ENCODE measurements at places on chromosomes 16 and 17.

- DNase-seq, result no peak
These were observed 949.7 kb upstream of the EEF2KMT start for GRCh38 chr16:6047325-6047724.

DNA sequence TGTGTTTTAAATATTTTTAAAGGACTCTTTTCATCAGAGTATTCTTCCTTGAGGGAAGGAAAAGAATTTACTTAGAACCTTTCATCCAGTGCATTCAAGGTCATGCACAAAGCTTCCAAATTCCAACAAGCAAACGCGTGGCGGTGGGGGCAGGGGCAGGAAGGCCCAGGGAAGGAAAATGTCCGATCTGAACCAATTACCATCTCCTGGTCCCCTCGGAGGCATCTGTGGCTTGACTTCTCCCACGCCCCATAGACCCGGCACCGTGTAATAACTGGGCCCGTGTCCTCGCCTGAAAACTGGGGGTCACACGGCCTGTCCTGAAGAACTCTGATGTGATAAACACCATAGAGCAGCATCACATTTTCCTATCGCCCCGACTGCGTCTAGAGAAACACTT is 18.3 kb downstream of the MEAK7 start:
- DNase-seq, result no peak

DNA sequence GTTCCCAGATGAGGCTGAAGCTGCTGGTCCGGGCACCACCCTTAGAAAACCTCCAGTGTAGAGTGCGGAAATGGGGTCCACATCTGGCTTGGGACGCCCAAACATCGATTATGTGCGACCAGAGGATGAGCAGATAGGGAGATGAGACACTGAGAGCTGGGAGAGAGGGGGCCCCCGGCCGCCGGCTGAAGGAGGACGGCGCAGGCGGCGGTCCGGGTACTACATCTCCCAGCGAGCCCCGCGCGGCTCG is 182 bp upstream of the SPECC1 start:
- no peak for DNase-seq

DNA sequence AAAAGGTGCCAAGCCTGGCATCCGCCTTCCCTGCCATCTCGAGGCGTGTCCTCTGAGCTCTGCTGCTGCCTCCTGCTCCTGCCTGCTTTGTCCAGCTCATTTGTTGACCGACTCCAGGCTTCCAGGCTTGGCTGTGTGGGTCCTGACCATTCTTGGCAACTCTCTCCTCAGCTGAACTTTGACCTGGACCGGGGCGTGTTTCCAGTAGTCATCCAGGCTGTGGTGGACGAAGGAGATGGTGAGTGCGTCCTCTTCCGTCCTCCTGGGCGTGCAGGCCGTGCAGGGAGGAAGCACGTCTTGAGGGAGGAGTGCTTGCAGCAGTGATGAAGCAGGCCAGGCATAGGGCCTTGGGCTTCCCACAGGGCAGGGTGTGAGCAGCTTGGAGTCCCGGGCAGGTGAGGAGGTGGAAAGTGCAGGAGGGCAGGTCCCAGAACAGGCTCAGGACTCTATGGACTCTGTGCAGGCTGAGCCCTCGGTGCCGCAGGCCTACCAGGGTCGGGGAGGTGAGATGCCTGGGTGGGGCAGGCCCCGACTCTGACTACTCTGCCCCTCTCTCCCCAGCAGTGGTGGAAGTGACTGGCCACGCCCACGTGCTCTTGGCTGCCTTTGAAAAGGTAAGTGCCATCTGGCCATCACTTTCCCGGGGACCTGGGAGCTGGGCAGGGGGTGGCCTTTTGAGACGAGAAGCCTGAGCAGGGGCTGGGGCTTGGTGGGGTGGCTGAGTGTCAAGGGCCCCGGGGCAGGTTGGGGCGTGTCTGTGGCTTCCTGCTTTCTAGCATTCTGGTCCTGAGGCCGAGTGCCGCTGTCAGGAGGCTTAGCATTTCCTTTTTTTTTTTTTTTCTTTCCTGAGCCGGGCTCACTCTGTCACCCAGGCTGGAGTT is 28.6 kb upstream of the NUDT16L1 start:
- DNase-seq, result peak; percentile 81

GRCh38 chr16:85556456-85557082 is 56.6 kb upstream of the GSE1 start:
- DNase-seq, result peak; percentile 83

DNA sequence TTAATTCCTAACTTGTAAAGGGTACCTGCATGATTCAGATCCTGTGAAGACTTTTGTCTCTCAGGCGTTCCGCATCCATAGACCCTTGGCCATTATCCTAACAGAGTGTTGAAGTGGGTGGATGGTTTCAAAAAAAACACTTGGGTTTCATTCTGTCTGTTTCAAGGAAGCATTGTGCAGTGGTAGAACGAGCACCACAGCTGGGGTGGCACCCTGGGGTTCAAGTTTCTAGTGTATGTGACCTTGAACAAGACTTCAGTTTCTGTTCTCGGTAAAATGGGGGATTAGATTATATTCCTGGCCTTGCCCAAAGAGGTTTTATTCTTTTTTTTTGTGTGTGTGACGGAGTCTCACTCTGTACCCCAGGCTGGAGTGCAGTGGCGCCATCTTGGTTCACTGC is 74.3 kb downstream of the MSI2 start:
- no peak for DNase-seq

DNA sequence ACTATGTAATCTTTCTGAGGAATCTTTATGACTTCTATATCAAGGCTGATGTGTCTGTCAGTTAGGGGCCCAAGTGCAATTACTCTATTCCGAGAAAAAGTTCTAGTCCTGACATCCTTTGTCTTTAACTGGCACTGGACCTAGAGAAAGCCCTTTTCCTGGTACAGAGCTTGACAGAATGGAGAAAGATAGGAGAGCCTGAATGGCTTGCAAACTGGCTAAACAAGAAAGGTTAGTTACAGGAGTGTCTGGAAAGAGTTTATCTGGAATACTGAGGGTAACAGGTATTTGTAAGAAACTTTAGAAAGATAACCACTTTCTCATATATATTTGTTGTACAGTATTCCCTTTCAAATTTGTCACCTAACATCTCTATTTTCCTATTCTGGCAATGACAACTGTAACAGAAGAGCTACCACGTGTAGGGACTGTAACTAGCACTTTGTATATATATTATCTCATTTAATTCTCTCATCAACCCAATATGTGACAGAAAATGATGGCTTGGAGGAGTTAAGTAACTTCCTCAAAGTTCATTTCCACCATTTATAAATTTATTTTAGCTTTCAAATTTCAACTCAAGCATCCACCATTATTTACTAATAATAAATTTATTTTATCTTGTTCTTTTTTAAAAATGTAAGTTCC is 97.4 kb upstream of the C17orf78 start:
- DNase-seq, result no peak

GRCh38 chr16:82384949-82385348 is 214.9 kb upstream of the MPHOSPH6 start:
- no peak for DNase-seq

GRCh38 chr17:82734987-82735866 is at the start of gene FN3K:
TSS of gene FN3K (plus strand) at chr17:82735615. CDS start at chr17:82735637, 22 bp downstream.
- DNase-seq, result peak; percentile 75

DNA sequence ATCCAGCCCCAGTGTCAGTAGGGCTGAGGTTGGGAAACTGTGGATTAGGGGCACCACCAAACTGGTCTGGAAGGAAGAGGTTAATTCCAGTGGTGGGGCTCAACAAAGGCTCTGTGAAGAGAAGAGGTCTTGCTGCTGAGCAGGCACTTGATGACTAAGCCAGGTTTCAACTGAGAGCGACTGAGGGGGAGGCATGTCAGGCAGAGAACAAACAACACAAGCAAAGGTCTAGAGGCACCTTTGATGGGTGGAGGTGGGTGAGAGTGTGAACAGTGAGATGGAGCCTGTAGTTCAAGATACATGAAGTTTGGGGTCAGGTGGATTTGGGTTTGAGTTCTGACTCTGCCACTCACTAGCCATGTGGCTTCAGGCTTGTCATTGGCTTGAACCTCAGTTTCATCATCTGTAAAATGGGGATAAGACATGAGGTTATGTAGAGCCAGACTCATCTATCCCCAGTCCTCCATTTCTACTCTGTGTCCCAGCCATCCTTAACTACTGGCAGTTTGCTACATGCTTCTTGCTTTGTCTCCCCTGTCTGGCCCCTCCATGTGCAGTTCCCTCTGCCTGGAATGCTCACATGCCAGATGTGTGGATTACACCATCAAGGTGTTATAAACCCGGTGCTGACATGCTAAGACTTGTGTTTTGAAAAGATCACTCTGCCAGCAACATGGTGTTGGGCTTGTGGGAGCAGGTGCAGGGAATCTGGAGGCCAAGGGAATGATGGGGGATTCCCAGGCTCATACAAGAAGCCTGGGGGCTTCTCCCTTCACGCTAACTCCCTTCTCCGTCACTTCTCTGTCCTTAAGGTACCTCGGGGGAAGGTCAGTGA is 3.0 kb upstream of the RMI2 start:
- DNase-seq, result no peak

- no peak for DNase-seq
These were observed 38.0 kb downstream of the HEATR3 start for GRCh38 chr16:50103764-50104163.

DNA sequence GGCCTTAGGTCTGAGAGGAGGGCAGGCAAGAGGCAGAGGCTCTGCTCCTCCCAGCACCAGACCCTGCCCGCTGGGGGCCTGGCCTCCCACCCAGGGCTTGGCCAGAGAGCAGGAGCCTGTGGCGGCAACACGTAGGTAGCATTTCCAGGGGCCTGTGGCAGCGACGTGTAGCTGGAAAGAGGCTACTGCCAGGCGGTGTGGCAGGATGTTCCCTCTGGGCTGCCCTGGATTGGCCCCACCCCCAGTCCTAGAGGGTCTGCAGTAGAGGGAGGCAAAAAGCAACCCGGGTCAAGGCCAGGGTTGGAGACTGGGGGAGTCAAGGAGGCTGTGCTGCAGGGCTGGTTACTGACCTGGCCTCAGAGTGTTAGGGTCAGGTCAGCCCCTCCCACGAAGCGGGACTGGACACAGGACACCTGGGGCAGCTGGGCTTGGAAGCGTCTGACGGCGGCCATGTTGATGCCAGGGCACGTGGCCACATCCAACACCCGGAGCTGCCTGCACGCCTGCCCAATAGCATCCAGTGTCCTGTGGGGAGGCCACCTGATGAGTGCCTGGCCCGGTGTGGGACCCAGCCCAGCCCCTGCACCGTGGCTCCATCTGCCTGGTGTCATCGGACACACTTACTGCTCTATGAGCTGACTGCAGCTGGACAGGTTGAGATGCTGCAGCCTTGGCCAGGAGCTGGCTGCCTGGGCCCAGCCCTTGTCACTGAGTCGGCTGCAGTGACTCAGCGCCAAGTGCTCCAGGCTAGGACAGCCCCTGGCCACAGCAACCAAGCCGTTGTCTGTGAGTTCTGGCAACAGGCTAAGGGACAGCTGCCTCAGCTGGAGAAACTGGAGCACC is 8.5 kb downstream of the ELMO3 start:
- DNase-seq, result no peak

DNA sequence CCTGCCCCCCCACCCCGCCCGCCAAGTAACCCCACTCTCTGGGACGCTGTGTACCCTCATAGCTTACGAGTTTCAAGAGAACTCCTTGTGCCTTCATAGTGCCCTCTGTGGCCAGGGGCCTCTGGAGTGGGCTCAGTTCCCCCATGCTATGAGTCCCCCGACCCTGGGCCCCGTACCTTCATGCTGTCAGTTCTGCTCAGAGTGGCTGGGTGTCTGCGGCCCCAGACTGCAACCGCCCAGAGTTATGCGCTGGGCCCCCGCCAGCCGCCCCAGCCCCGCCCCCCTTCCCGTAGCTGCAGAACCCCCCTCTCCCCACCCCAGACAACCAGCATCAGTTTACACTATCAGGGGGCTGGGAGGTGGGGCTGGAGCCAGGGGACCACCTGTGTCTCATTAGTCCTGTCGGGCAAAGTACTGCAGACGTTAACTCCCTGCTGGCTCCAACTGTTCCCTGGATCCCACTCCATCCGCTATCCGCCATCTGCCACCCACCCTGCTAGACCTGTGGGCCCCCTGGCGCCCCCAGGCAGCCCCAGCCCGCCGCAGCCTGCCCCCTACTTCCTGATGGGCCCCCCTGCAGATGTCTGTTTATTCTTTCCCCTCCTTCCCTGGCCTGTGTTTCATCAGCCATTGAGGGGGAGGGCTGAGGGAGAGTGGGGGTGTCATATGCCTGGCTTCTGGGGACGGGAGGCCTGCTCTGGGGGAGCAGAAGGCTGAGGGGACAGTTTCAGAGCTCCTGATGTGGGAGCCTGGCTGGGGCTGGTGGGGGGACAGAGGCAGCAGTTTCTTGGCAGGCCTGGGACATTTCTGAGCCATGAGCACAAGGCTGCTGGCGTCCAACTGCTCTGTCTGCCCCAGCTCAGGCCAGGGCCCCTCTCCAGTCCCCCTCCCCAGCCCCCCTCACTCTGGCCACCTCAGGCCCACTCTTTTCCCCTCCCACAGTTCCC is at the start of gene MFAP4:
Gene MFAP4 (minus strand): TSS at position 217 of the 947 bp plus-strand sequence. CDS start 35 bp downstream, at position 182.
- no peak for DNase-seq

DNA sequence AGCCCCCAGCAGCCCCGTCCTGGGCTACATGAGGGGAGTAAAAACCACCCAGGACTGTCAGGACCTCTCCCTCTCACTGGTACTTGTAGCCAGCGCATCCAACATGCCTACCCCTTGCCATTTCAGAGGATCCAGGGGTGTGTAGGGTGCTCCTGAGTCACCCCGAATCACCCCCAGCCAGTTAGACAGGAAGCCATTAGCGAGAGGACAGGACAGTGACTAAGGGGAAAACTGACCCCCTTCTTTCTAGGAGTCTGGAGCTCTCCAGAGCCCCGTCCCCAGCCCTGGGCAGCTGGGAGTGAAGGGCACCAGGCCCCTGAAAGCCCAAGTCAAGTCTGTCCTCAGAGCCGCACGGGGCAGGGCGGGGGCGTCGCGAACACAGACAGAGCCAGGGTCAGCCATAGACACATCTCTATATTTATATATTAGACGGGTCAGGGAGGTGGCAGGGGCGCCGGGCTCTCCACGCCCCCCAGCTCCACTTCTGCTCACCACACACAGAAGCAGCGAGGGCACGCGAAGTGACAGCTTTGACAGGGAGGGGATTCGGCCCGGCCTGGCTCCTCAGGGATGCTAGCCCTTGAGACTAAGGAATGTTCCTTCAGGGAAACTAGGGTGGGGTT is 485 bp upstream of the GDPD3 start:
- DNase-seq, result no peak

- no peak for DNase-seq
These were observed 133.2 kb downstream of the CBLN1 start for GRCh38 chr16:49148410-49148809.

DNA sequence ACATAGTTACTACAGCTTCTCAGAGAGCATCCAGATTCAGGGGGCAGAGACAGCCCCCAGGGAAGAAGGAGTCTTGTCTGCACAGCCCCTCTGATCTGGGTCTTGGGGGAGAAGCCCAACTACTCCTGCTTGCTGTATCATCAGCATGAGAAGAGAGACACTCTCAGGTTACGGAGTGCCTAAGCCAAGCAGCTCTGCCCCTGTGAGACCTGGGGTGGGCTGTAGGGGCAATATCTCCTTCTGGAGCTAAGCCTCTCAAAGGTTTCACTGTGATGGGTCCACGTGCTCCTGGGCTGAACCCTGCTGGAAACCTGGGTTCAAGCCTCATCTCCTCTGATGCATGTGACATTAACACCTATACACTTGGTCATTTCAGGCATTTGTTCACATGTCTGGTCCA is 123.2 kb downstream of the CPPED1 start:
- no peak for DNase-seq

GRCh38 chr17:82938486-82938872 is 98.7 kb upstream of the ZNF750 start:
- DNase-seq, result peak; percentile 28
